ENCODE measurements at places on chromosomes 13 and 19.
A peak's percentile ranks its signal among the peaks of the same experiment; 100 is the strongest.

DNA sequence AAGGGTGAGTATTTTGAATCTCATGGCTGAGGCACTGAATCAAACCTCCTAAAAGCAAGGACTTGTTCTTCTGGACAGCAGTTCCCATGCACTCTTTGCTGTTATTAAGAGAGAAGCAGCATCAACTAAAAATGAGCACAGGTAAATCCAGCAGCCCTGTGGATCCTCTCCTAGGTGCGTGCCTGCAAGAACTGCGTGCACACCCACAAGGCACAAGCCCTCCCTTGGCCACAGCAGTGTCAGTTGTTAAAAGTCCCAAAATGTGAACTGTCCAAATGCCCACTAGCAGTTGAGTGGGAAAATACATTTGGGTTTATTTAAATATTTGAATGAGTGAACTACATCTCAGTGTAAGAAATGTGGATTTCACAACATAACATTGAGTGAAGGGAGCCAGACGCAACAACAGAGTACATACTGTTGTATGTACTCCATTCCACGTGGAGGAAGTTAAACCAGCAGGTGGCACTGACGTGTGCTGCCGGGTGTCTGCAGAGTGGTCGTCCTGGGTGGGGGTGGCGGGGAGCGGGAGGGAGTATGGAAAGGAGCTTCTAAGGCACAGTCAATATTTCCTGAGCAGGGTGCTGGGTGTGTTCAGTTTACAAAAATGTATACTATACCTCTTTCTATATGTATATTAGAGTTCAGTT lies 266.4 kb downstream of the NALCN start:
- DNase-seq, result no peak

- no peak for DNase-seq
Measured at GRCh38 chr13:24004971-24005370, 107.7 kb upstream of the C1QTNF9B start.

DNA sequence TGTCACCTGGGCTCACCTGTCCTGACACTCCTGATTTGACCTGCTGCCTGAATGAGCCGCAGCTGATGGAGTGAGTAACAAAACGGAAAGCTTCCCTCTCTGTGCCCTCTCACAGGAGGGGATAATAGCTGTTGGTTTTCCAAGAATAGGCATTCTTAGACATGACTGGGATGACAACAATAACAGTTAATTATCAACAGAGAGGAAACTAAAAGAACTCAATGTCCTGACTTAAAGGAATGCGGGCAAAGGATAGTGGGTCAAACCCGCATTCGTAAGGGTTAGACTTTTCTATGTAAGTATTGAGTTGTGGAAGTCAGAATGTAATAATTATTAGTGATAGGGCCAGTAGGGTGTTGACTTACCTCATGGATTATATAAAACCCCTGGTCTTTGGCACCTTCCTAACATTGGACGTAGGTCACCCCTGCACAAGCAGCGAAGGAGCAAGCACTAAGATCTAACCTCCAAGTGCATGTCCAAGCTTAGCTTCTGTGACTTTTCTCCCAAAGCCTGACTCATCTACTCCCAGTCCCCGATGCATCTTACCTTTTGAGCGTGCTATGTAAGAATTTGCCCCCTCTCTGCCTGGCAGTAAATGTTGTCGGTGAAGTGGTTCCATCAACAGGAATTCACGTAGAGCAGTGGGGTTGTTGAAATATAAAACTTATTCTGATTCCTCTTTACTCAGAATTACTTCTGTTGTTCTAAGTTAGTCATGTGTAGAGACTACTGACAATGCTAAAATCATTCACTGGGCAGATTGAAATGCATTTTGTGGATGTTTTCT lies 442.3 kb downstream of the FGF9 start:
- DNase-seq, result no peak

DNA sequence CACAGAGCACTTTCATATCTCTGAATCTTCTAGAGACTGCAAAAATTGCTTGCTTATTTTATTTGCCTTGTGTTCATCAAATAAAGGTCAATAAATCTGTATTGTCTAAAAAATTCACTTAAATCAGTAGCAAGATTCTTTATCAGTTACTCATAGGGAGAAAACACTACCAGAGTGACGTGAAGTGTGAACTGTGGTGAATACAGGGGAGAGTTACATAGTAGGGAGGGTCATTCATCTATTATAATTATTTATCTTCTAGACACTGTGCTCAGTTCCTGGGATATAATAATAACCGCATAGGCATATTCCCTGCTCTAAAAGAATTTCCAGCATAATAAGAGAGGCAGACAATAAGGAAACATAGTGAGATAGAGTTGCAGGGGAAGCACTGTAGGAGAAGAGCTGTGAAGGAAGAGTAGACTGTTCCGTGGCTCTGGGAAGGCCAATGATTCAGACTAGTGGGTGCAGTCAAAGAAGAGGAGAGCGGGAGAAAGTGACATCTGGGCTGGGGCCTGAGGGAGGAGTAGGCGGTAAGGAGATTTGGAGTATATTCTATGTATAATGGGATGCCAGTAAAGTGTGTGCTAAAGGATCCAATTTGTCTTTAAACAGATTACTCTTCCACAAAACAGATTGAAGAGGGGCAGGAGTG lies 84.0 kb upstream of the TDRD3 start:
- no peak for DNase-seq

DNA sequence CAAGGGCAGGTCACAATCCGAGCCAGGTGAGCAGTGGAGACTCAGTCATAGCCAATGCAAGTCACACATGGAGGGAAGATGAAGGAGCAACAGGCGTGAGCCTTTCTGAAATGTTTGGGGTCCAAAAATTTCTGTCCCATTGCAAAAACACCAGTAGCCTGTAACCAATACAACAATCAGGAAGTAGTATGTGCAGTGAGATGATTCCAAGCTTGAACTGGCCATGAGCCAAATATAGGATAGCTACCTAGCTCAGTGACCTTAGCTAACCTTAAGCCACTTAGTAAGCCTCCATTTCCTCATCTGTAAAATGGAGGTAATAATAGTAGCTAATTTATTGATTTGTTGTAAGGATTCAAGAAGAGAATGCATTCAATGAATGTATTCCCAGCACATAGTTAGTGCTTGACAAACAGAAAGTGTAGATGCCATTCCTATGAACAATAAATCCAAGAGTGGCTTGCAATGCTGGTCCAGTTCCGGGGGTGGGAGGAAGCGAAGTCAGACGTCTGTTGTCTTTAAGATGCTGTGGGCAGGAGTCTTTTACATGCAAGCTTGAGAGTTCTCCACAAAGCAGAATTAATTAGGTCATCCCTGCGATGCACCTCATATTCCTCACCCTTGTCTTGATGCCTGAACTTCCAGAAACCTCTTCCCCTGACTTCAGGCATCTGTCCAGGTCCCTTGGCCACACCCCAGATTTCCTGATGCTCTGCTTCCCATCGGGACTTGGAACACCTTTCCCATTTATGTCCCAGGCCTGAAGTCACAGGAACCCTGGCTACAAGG lies 195.7 kb upstream of the UBL3 start:
- no peak for DNase-seq

DNA sequence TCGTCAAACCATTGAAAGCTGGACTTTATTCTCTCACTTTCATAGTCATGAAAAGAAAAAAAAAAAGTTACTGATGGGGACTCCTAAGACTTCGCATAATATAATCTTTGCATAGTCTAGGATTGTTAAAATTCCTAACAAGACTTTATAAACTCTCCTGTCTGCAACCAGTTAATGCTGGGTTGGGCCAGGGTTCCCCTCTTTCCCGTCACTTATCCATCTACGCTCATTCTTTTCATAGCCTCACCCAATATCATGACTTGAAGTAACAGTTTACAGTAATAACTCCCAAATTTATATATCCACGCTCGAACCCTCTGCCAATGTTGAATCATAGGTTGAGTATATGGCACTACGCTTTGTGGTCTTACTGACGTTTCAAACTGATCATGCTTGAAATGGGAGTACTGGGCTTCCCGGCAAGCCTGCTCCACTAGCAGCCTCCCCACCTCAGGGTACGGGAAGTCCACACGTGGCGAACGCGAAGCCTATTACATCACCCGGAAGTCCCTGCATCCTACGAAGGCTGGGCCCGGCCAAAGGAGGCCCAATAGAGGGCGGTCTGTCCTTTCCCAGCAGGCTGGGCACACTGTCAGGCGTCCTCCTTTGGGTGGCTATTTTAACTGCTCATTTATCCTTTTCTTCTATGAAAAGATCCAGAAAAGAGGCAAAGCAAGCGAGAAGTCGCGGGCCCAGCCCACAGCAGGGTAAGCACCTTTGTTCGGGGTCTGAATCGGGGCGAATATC lies 694 bp upstream of the ZNF460 start:
- peak; percentile 93 for DNase-seq

- DNase-seq, result peak; percentile 83
Measured at GRCh38 chr19:1451916-1452801, 2.2 kb downstream of the APC2 start.

DNA sequence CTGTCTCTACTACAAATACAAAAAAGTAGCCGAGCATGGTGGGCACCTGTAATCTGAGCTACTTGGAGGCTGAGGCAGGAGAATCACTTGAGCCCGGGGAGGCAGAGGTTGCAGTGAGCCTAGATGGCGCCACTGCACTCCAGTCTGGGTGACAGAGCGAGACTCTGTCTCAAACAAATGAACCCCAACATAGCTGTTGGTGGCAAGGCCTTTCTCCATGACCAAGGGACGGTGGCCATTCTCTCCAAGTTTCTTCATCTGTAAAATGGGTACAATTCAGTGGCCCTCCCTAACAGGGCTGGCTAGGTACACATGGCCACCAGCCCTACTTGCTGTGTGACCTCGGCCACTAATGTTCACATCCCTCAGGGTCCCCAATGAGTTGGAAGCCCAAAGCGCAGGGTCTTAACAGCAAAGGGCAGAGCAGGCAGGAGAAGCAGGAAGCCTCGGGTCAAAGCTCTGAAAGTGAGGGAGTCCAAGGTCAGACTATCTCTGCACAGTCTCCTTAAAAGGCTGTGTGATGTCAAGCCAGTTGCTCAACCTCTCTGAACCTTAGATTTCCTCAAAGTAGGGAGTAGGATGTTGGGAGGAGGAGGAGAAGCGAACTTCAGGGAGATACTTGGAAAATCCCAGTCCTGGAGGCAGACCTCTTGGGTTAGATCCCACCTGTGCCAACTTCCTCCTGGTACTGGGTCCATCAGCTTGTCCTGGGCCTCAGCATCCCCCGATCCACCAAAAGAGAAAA lies 2.7 kb downstream of the JUND start:
- no peak for DNase-seq

DNA sequence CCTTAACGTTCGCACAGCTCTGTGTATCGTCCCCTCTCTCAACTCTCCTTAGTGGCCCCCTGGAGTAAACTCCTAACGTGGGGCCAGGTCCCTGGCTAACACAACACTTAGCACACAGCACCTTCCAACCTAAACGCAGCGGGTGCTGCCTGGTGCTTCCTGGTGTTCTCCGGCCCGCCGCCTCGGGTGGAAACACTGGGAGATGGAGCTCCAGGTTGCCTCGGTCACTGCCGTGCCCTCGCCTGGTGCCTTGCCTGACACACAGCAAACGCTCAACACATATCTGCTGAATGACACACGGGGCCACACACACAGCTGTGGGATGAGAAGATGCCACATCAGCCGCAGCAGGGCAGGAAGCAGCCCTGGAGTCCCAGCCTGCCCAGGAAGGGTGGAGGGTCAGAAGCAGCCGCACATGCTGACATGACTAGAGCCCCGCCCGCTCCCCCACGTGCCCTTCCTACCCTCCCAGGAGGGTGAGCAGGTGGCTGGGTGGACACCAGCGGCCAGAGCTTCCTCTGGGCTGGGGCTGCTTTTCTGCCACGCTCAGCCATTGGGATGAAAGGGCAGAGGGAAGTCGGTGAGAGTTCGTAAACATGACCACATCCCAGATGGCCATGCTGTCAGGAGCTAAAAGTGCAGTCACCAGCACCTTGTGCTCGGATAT lies 6.6 kb downstream of the PEPD start:
- DNase-seq, result no peak

DNA sequence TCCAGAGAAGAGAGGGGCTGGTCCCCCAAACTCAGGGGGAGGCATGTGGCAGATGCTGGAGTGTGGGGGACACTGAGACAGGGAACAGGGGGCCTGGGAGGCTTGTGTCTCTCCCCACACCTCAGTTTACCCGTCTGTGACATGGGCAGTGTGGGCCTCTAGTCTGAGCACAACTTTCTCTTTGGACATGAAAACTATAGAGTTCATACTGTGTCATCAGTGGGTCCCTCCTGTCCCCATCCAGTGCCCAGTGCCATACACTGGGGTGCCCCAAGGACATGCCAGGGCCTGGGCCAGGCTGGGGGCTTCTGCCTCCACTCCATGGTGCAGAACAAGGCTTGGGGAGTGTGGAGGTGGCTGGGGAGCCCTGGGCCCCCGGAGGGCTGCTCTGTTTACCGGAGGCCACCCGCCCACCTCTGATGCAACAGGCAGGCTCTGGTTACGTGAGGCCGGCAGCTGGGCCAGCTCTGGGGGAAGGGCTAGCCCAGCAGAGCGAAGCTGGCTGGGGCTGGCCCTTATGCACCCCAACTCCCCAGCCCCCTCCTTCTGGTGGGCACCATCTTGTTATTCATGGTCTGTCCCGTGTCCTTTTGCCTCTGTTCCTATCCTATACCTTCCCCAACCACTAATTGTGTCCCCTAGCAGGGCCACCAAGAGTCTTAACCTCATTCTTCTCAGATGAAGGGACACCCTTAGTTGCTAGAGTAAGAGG lies 1.9 kb upstream of the MEF2B start:
- DNase-seq, result no peak

DNA sequence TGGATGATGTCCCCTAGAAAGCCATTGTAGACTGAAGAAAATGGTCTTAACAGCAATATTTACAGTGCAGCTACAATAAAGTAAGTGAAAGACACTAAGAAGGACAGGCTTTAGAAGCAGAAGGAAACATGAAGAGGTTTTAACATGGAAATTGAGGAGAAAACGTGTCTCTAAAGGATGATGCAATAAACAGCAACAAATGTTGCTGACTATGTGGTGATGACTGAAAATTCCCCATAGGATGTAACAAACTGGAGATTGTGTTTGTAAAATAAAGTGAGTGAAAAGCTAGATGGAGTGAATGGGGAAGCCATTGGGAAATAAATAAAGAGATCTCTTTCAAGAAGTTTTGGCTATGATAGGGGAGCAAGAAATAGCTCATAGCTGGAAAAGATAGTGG lies 186.7 kb upstream of the IPO5 start:
- no peak for DNase-seq

- DNase-seq, result no peak
Measured at GRCh38 chr13:60893801-60894200, 496.8 kb downstream of the TDRD3 start.

DNA sequence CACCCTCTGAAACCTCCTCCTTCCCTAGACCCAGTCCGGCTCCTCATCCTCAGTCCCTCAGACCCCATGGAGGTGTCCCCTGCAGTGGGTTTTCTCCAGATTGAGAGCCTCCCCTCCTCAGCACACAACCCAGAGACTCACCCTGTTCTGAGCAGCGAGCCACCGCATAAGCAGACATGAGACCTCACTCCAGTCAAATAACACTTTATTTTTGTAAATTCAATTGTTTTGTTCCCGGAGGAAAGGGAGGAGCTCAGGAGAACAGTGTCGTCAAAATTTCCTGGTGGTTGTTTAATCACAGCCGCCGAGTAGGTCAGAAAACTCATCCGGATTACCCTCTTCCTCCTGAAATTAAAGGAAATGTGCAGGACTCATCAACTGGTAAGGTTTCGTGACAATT lies 57.5 kb downstream of the ERICH4 start:
- DNase-seq, result no peak

GRCh38 chr13:113897161-113897560 lies 33.3 kb upstream of the GAS6 start:
- no peak for DNase-seq

- no peak for DNase-seq
Measured at GRCh38 chr19:4774136-4774535, 17.4 kb upstream of the FEM1A start.

GRCh38 chr13:113941571-113942191 lies 32.2 kb downstream of the C13orf46 start:
- DNase-seq, result no peak
